ENCODE measurements at places on chromosomes 6 and 20.

DNA sequence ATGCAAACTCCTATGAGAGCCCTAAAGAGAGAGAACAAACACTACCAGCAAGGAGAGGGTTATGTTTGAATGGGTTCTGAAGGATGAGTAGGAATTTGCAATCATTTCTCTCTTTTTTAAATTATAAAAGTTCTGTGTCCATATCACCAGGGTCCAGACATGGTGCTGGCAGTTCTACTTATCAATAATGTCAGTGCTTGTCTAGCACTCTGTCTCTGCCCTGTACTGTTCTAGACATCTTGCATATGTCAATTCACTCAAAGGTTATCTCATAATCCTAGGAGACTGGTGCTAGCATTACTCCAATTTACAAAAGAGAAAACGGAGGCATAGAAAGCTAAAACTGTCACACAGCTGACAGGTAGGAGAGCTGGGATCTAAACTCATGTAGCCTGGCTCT, 101.3 kb downstream of the VEGFA start:
- no peak for DNase-seq

- no peak for DNase-seq
Measured at GRCh38 chr6:287489-287860, 4.8 kb upstream of the DUSP22 start.

DNA sequence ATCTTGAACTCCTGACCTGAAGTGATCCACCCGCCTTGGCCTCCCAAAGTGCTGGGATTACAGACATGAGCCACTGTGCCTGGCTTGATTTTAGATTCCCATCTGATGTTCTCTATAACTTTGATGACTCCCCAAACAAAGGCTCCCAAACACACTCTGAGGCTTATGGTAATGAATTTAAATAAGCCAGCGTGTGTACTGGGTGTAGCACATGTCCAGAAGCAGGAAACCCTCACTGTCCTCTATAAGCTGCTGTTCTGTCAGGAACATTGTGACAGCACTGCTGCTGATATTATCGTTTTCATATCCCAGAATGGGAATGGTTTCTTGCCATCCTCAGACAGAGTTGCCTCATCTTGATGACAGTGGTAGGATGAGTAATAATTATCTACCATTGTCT, 54.1 kb upstream of the SALL4 start:
- no peak for DNase-seq

DNA sequence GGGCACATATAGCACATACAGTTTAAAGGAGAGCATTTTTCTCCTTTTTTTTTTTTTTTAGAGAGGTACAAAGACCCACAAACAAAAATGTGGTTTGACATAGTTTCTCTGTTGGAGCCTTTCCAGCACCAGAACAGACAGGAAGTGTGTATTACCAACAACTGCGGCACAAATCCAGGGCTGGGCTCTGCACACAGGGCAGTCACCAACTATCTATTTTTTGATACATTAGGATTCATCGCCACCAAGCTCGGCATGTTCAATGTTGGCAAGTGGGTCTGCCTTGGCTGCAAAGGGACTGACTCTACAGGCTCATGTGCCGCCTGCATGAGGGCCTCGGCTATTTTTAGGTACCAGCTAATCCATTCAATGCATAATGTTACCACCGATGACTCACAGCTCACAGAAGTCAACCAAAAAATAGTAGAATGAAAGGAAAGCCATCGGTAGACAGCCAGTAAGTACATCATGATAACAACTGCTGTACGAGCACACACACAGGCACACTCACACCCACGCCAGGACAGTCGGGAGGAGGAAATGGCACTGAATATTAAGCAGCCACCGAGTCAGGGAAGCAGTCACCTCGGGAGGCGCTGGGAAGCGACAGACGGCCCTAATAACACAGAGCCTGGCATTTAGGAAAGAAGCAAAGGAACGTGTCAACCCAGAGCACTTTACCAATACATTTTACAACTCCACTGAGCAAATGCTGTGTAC, 81.6 kb downstream of the GMPR start:
- peak; percentile 93 for DNase-seq

DNA sequence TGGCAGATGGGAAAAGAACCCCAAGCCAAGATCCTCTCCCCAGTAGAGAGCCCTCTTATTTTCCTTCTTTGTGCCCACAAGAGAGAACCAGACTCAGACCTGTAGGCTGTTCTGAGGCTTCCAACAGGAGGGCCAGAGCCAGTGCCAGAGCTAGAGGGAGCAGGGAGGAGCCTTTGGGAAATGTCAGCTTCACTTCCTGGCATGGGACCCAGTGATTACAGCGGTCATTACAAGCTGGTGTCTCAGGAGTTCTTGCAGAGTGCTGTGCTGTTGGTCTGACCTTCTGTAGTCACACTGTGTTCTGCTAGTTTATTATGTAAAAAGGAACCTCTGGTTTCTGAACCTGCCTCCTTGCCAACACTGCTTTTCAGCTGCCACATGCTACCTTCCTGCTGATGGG, 38.9 kb downstream of the STK35 start:
- DNase-seq = no peak

DNA sequence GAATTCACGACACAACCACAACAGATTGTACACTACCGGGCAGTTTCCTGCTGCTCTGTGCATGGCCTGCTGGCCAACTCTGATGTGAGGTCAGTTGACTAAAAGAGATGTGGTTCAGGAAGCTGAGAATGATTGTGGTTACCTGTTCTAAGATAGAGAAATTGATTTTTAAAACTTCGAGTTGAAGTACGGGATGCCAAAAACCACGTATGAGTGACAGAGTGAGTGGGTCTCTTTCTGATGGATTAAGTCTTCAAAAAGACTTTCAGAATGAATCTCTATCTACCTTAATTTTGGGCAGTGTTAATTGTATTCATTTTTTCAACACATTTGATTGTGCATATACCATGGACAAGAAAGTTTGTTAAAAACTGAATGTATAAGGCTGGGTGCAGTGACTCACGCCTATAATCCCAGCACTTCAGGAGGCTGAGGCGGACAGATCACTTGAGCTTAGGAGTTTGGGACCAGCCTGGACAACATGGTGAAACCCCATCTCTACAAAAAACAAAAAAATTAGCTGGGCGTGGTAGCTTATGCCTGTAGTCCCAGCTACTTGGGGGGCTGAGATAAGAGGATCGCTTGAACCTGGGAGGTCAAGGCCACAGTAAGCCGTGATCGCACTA, 121.2 kb downstream of the SGK1 start:
- no peak for DNase-seq

- DNase-seq = no peak
Measured at GRCh38 chr6:36699348-36699747, 1.7 kb downstream of the RAB44 start.

DNA sequence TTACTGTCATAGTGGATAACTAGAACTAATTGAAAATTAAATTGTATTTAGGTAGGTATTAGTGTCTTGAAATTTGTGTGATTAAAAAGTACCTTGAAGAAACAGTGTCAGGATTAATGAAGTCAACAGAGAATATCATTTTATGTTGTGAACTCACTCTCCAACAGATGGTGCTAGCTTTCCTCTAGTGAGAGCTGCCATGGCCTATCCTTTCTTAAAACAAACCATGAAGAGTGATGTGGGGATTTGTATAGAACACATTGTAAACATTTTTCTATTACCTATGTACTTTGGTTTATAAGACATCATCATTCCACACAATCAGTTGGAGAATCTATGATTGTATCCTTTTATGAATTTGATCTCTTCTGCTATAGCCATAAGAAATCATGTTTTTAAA, 4.8 kb upstream of the SRSF12 start:
- DNase-seq = peak; percentile 42

GRCh38 chr20:9400171-9401025, 114.0 kb upstream of the LAMP5 start:
- no peak for DNase-seq

DNA sequence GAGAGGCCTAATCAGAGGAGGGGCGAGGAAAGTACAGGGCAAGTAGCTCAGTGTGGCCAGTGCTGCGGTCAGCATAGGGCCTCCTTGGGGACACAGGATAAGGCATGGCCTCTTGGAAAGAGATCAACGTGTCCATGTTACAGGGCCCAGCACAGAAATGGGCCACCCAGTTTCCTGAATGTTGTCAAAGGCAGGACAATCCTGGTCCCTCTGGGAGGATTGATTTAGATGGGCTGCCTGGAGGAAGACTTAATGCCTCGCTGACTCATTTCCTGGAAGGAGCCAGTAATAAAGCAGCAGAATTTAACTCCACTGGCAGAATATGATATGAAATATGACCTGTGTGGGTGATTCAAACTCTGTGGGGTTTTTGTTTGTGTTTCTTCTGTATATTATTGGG, 16.6 kb downstream of the DDO start:
- DNase-seq = peak; percentile 73

- no peak for DNase-seq
Measured at GRCh38 chr20:50658804-50659380, 32.5 kb downstream of the RIPOR3 start.

DNA sequence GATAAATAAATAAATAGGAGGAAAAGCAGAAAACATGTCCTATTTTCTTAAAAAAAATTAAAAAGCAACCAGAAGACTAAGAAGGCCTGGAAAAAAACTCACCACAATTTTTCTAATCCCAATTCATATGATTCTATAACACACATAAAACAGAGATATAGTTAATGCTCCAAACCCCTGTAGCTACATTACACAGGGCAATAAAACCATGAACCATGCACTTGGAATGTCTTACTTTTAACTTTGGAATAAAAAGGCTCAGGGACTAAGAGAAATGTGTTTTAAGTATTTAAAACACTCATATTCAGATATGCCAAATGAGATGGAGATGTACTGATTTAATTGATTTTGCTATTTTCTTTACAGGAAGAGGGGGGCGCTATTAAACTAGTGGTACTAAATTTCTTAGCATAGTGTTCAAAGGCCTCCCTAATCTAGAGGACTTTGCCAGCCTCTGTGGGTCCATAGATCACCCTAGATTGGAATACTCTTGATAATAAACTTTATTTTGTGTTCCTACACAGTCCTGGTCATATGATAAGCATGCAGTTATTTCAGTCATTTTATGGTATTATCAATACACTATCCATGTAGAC, 30.3 kb upstream of the GCM1 start:
- DNase-seq = no peak

DNA sequence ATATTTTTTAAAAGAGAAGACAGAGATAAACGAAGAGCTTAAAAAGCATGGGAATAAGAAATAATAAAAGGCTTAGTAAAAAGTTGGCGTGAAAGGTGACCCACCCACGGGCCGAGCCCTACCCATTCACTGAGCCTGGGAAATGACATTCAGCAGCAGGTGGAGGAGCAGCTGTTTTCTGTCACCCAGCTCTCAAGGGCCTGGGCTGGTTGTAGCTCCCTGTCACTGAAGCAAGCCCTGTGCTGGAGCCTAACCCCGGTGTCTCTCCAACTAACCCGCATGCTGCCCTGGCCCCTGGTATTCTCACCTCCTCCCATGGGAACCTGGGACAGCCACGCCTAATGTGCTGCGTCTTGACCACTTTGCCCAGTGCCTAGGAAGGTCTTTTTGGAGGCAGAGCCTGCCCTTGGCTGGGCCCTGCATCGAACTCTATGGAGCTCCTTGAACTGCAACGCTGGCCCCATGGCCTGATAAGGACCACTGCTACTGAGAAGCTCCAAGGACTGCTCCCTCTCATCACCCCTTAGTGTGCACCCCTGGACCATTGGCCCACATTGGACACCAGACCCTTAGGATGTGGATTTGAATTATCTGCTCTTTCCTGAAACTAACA, 68.8 kb upstream of the IYD start:
- no peak for DNase-seq
